Fibroblast of skin of right biceps (primary cell): ENCODE measurements at places on chromosomes 6 and 20.

DNA sequence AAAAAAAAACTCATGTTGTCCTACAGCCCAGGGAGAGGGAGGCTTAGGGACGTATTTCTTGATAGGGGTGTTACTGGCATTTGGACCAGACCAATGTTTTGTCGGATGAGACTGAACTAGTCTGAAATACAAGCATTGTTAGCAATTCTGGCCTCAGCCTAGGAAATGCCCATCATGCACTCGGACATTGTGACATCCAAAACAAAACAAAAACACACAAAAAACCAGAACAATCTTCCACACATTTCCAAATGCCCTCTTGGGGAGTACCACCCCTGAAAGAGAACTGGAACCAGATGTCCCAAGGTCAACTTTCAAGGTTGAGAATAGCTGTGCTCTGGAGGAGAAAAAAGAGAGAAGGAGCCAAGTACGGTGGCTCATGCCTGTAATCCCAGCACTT is 299.1 kb upstream of the JARID2 start:
- DNase-seq = no peak

- DNase-seq = peak; percentile 38
These were observed 116.8 kb downstream of the CDC5L start for GRCh38 chr6:44504301-44504791.

DNA sequence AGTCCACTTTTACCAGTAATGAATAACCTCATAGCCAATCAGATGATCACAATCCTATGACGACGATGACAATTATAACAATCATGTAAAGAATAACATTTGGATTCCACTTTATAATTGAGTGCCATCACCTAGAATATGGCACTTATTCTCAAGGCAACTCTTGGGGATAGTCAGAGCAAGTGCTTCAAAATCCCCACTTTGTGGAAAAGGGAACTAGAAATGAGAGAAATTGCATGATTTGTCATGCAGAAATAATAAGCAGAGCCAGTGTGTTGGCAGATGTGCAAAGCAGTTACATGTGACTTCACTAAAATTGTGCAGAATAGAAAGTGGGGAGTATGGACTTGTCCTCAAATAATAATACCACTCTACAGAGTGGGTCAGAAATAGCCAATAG is 41.3 kb downstream of the FRK start:
- no peak for DNase-seq

- DNase-seq = no peak
These were observed 24.6 kb downstream of the TBXT start for GRCh38 chr6:166143011-166143410.

DNA sequence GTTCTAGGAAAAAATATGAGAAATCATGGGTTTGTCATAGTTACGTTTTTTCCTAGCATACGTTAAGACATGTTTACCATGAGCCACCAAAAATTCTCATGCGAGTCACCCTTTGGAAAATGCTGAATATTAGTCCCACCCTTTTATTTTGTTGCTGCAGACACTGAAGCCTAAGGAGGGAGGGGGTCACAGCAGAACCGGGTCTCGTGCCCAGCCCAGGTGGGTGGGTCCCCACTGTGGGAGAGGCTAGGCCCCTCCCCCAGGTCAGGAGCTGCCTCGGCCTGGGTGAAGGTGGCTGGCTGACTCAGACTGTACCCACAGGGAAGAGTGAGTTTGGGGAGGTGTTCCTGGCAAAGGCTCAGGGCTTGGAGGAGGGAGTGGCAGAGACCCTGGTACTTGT is 26.2 kb upstream of the SRF start:
- DNase-seq = no peak

DNA sequence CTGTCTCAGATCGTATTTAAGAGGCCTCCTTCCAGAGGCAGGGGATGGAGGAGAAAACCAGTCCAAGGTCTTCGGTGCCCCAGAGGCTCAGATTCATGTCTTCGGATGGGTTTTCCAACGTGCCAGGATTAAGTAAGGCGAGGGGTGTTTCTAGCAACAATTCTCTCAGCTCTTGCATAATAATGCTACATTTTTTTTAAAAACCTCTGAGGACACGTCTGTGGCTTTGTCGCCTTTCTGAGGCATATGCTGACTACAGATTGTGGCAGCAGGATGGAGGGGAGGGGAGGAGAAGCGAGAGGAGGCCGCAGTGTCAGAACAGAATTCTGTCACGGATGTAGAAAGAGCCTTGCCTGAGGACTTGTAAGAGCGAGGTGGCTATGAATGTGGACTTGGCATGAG is 17.7 kb upstream of the CCDC167 start:
- peak; percentile 63 for DNase-seq

GRCh38 chr6:22883061-22883717 is 313.8 kb downstream of the HDGFL1 start:
- no peak for DNase-seq

- no peak for DNase-seq
These were observed 2.1 kb upstream of the HS3ST5 start for GRCh38 chr6:114344971-114345275.

- no peak for DNase-seq
These were observed 32.9 kb upstream of the TENT5A start for GRCh38 chr6:81785377-81785776.

GRCh38 chr6:5146398-5146797 is 61.3 kb downstream of the PPP1R3G start:
- DNase-seq = no peak
